ENCODE measurements at places on chromosomes 13 and 19.

- DNase-seq = no peak
Observed at GRCh38 chr19:6534451-6535093, 3.7 kb downstream of the TNFSF9 start.

GRCh38 chr19:3809881-3810707 lies 23.9 kb upstream of the MATK start:
- no peak for DNase-seq

GRCh38 chr13:112873851-112874750 lies 94.9 kb upstream of the MCF2L start:
- peak; percentile 68 for DNase-seq

DNA sequence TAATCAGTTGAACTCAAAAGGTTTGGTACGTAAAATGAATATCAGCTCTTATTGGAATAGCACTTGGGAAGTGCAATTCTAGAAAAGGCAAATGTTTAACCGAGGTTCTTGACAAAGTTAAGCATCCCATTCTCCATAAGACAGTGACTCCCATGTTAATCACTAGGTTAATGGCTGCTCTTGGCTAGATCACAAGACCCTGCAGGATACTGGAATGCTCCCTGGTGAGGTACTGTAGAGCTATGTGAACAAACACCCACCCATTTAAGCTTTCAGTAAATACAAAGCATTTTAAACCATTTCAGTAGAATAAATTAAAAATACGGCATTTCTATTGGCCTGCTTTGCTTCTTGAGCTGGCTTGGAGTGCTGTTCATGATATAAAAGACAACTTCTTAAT lies 56.5 kb downstream of the TDRD3 start:
- DNase-seq = no peak

GRCh38 chr19:48452289-48453190 lies 2.8 kb upstream of the KCNJ14 start:
- DNase-seq = no peak

DNA sequence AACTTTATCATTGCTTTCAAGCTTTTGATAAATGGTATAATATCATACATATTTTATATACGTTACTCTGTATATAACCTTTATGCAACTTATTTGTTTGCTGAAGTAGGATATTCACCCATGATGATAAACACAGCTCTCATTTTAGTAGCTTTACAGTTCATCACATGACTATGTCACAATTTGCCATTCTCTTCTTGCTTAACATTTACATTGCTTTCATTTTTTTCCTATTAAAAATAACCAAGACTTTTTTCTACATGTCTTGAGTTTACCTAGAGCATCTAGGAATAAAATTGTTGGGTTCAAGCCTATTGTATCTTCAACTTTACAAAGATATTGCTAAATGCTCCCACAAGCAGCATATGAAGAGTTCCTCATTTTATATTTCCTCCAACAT lies 54.0 kb downstream of the KCNRG start:
- no peak for DNase-seq

DNA sequence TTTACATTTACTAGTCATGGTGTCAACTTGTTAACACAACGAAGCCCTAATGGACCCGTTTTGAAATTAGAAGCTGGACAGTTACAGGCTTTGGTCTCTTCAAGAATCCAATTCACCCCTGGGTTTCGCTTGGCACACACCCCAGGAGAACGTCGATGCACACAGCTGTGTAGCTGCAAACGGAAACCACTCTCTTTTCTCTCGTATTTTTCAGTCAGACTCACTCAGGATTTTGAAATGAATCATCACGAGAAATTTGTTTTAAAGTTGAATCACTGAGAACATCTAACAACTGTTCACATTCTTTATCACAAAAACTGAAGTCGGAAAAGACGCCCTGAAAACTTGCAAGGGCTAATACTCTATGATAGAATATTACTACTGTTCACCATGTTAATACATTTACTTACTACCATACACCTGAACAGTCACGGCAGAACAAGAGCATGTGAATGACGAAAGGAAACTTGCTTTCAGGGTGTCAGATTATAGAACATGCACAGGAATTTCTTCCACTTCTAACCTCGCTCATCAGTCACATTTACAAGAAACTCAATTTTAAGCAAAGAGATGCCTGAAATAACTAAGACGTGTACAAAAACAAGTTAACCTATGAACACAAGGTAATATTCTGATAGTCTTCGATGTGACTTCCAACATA lies 4.7 kb downstream of the PNMA8A start:
- DNase-seq = no peak

- peak; percentile 62 for DNase-seq
Observed at GRCh38 chr19:56120371-56121179, 520 bp downstream of the ZNF787 start.

DNA sequence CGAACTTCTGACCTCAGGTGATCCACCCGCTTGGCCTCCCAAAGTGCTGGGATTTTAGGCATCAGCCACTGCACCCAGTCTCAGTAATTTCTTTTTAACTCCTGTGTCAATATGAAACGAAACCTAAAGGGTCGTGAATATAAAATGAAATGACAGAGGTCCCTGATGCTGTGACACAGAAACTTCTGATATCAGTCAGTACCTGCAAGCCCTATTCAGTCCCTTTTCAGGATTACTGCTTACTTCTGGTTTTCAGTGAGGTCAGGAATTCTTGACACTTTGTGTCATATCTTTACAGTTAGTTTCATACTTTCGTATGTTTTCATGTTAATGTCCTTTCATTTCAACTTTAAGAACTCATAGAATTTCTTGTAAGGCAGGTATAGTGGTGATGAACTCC lies 58.7 kb downstream of the RNF17 start:
- DNase-seq = no peak

- DNase-seq = no peak
Observed at GRCh38 chr13:59880468-59880867, 283.3 kb downstream of the DIAPH3 start.

DNA sequence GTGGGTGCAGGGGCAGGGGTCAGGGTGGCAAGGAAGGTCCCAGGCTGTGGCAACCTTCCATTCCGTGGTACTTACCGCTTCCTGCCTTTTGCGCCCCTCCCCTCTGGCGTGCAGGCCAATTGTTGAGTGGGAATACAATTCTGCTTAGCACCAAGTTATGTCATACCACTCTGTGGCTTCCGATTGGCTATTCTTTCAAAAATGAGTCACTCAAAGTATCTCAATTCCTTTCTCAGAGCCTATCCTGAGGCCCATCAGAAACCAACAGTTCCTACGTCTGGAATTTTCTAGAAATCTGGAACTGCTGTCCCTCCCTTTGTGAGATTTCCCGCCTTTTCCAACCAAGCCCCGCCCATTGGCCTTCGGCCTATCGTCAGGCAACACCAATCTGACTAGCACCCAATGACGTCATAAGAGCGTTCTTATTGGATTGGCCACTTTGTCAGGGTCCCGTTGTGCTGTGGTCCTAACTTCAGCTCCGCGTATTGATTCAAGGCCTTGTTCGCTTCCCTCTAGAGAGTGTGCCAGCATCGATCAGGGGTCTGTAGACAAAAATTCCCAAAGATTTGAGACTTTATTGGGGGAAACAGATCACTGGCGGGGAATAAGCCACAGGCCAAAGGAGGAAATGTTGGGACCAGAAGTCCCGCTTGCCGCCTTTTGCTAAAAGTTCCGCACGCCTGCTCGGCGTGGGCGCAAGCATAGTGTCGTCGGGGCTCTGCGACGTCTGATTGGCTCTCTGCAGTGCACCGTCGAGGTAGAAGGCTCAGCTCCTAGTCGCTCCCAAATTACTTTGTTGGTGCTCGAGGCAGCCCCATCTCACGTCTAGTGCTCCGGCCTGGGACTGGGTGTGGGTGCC lies 11.7 kb downstream of the NTN5 start:
- DNase-seq = peak; percentile 82

GRCh38 chr13:112626124-112626523 lies 38.2 kb upstream of the TUBGCP3 start:
- DNase-seq = no peak

DNA sequence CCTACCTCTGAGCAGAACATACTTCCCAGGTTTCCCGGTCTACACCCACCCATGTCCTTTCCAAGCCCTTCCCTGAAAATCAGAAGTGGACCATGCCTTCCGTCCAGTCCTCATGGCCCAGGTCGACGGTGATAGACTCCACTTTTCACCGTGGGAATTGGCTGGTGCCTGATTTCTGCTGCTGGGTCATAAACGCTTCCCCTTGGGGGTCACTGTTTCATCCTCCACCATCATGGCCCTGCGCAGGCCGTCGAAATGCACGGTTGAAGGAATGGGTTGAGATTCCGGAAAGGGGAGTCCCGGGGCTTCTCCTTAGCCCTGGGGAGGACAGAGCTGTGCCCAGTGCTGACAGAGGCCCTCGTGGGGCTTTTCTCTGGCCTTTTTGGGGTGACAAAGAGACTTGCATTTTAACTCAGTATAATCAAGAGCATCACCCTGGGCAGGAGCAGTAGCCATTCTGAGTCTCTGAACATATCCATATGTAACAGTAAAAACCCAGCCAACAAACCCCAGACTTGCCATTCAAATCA lies 75.5 kb downstream of the SOX1 start:
- DNase-seq = no peak

GRCh38 chr19:13097463-13098258 lies 5.0 kb downstream of the LYL1 start:
- DNase-seq = peak; percentile 81

DNA sequence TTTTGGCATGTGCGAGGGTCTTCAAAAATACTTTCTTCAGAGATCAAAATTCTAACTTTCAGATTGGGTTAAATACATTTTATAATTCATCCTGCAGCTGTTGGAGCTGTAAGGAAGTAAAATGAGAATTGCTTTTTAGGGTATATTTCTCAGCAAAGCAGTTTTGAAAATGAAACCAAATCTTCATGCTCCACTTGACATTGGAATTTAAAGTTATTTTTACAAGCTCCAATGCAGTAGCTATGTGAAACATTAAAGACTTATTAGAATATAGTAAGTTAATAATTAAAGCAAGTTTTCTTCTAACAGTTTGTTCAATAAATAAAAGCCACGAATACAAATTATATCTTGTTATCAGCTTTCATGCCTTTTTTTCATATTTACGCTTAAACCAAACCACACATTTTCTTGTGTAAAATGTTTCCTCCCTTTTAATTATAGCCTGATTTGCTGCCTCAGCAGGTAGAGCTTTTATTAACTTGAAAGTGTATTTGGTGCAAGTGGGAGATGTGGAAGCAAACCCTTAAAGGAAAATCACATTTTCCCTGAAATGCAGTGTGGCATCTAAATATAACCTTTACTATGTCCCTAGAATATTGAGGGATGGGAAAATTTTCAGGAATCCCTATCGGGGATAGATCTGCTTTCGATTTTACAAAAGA lies 12.4 kb upstream of the MICU2 start:
- DNase-seq = no peak

DNA sequence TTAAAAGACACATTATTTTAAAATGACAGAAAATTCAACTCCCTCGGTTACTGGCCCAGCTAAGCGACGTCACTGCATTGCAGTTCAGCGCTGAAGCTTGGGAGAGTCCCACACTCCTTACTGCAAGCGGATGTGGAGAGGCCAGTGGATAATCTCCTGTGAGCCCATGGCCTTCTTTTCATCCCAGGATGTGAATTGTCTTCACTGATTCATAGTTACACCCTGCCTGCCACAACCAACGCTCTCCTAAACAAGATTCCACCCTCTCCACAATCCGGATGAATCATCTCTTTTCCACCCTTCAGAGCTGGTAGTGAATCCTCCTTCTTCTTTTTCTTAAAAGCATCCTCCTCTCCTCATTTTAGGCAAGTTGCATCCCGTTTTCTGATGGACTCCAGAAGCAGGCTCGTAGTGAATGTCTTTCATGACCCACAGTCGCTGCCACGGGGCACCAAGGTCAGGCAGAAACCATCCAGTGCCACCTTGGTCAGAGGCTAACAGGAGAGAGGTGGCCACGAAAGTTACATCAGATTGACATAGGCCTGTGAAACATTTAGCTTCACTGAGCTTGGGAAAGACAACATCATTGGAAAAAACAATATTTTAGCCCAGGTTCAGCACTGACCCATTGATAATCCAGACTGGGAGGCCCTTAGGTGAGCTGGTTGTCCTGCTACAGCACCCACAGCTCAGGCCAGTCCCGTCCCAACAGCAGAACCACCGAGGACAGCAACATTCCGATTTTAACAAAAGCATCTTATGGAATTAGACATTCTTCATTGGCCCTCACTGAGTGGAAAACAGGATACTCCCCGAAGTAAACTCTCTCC lies 2.0 kb downstream of the GJB2 start:
- DNase-seq = no peak

- DNase-seq = no peak
Observed at GRCh38 chr19:44212866-44213346, 574 bp downstream of the ZNF227 start.

- DNase-seq = no peak
Observed at GRCh38 chr13:78192716-78193115, 274.1 kb upstream of the EDNRB start.

DNA sequence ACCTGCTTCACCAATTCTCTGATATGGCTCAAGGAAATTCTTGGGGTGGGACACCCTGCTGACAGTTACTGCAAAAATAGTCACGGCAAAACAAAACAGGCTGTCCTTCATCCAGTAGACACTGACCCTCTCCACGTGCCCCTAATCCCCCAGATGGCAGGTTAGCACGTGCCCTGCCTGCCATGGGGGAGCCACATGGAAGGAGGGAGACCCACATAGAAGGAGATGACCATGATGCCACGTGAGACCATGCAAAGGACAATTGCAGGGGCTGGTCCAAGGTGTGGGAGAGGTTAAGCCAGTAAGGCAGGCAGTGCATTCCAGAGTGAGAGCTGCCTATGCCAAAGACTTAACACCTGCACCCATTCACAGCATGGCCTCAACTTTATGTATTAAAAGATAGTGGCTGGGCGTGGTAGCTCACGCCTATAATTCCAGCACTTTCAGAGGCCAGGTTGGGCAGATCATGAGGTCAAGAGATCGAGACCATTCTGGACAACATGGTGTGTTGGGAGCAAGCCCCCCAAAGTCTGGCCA lies 82.7 kb downstream of the ZNF429 start:
- peak; percentile 62 for DNase-seq

GRCh38 chr13:30020726-30021312 lies 170.4 kb upstream of the UBL3 start:
- DNase-seq = no peak

GRCh38 chr13:113647351-113648215 lies 10.4 kb downstream of the ATP4B start:
- DNase-seq = peak; percentile 28

GRCh38 chr13:93217721-93218261 lies 8.8 kb upstream of the GPC6 start:
- DNase-seq = no peak

- no peak for DNase-seq
Observed at GRCh38 chr19:1815605-1816529, 3.8 kb upstream of the ATP8B3 start.

DNA sequence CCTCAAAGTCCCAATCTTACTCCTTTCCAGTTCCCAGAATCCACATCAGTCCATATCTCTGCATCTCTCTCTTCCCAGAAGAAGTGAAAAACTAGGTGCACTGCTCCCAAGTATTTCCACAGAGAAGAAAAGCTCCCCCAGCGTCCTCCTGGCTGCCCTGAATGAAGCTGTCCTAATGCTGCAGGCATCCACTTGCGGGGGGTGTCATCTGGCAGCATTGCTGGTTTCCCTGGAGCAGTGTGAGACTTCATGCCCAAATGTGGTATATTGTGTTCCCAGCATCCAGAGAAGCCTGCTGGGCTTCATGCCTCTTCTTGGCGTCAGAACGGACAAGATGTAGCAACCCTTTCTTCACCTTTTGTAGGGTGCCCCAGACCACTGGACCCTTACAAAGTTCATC lies 32.9 kb upstream of the ARHGEF7 start:
- DNase-seq = no peak

Data from hematopoietic multipotent progenitor cell treated with erythropoietin and hydrocortisone succinate and interleukin-3 and kit ligand, for 17 days (in vitro differentiated cells).